ENCODE measurements at places on chromosomes 6 and 20.

- DNase-seq: no peak
Observed at GRCh38 chr6:51644426-51644825, 443.0 kb downstream of the PKHD1 start.

DNA sequence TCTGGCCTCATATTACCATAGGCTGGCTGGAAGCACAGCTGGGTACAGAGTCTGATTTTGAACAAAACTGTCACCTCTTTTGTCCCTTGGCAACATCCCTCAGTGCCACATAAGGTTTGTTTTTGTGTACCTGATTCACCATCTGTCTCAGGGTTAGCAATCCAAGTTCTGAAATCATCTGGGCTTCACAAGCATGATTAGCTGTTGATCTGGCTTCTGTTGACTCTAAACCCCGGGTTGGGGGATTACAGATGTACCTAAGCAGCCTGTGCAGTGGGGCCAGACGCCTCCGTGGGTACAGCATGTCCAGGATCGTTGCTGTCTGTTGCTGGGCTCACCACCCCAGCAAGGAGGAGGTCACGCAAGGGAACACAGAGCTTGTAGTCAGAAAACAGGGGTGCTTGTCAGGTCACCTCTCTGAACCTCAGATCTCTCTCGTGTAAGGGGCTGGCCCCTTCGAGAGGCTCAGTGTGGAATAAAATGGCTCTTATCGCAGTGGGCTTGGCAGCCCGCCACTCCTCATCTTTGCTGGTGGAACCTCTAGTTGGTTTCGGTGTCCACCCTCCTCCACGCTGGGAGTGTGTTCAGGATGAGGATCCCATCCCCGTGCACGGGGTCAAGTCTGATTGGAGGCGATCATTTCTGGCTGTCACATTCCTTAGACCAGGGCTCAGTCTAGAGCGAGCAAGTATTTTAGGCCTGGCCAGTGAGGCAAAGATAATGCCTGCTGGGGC lies 39.2 kb upstream of the ZNF831 start:
- DNase-seq: no peak

DNA sequence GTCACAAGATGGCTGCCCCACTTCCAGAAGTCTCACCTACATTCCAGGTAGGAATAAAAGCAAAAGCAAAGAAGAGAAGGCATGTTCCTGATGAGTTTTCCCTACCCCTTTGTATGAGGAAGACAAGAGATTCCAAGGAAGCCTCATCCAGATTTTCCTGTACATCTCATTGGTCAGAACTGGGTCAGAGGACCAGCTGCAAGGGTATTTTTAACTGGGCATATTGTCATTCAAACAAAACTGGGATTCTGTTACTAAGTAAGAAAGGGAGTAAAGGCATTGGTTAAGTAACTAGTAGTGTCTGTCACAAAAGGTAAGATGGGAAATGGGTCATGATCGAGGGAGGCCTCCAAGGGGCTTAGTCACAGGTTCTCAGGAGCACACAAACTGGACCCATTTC lies 28.2 kb upstream of the RIMS4 start:
- no peak for DNase-seq

DNA sequence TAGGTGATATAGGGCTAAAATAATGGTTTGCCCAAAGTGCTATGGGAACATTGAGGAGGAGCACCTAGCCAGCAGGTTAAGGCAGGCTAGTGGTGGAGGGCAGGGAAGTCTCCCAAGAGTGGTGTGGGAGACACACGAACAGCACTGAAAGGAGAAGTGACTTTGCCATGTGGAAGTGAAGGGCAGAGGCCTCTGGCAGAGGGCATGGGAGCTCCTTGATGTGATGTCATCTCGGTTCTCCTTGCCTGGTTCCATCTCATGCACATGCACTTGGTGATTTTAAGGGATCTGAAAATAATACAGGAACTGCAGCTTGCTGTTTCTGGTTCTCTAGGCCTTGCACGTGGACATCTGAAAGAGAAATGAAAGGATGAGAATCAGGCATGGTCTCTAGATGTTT lies 4.7 kb upstream of the MAP3K4 start:
- no peak for DNase-seq

GRCh38 chr20:45069261-45069660 lies 31.7 kb downstream of the KCNS1 start:
- DNase-seq: no peak

- no peak for DNase-seq
Observed at GRCh38 chr6:20939161-20939775, 405.0 kb downstream of the CDKAL1 start.

GRCh38 chr6:33702345-33702977 lies 9.0 kb downstream of the UQCC2 start:
- DNase-seq: no peak

DNA sequence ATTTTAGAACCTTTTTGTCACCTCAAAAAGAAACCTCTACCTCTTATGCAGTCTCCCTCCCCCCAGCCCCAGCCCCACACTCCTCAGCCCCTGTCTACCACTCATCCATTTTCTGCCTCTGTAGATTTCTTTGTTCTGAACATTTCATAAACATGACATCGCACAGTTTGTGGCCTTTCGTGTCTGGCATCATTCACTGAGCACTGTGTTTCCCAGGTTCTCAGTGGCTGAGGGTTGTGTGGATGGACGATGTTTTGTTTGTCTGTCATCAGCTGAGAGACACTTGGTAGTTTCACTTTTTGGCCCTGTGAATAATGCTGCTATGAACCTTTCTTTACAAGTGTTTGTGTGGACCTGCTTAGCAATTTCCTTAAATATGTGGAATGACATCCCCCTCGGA lies 64.5 kb downstream of the FAM120B start:
- DNase-seq: no peak

DNA sequence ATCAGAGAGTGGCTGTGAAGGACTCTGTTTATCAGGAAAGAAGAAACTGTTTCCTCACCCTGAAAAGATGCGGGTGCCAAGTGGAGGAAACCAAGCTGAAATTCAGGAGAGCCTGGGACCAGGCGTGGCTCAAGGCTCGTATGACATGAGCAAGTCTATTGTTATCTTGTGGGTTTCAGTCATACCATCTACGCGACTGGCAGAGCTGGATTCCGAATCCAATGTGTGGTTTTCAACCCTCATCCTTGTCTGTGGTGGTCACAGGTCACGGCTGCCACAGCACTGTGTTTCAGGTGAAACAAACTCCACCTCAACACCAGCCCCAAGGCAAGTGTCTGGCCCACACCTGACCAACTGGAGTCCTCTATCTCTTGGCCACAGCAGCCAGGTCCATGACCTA lies 9.1 kb downstream of the MC3R start:
- no peak for DNase-seq

- DNase-seq: no peak
Observed at GRCh38 chr20:34581341-34582184, 23.0 kb downstream of the MAP1LC3A start.
